GM23338 (cell line): ENCODE measurements at places on chromosomes 5 and 9.
A peak's percentile ranks its signal among the peaks of the same experiment; 100 is the strongest.

DNA sequence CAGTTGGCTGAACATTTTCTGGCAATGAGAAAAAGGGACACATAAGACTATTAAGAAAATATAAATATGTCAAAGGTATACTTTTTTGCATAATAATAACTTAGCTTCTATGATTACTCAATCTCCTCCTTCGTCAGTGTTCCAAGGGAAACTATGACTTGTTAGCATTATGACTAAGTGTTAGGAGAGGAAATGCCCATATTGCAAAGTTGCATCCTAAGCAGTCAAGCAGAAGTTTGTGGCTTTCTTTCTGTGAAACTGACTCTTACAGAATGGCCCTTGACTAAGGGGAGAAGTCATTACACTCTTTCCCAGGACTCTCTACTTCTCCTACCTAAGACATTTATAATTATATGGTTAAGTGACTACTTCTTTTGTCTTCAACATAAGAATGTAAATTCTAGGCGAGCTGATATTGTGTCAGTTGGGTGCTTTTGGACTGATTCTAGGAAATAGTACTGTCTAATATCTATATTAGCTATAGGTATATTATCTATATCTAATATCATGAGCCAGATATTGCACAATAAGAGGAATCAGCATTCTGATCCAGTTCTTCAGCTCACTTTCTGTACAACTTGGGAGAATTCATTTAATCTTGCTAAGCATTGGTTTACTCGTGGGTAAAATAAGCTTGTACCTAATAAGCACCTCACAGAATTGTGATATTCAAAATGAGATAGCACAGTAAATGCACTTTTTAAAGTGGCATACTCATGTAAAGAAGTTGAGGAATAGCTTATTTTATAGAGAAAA is 16.4 kb upstream of the SPINK6 start:
- DNase-seq = no peak

GRCh38 chr5:66285343-66285922 is 141.3 kb downstream of the SREK1 start:
- no peak for DNase-seq

DNA sequence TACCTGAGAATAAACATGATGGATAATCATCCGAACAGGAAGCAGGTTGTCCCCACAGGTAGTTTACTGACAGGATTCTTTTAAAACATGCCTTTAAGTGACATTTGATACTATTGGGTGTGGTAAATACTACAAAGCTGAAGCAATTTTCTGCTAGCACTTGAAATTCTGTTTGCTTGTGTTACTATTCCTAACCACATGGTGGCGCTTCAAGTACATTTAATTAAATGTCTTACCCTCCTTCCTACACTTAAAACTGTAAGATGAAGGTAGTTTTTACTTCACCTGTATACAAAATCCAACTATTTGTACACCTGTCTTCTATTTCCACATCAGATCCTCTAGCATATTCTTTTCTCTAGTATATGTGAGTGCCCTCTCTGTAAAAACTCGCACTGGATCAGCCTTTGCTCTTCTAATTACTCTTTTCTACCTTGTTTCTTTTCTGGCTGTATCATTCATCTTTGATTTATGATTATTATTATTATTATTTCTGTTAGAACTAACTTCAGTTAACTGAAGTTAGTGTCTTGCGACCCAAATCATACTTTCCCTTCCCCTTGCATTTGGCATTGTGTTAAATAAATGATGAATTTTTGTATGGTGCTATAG is 18.4 kb downstream of the SLC25A46 start:
- peak; percentile 74 for DNase-seq

- peak; percentile 62 for DNase-seq
Measured at GRCh38 chr5:34496260-34496691, 159.9 kb upstream of the RAI14 start.

- DNase-seq = no peak
Measured at GRCh38 chr5:93673316-93673954, 68.0 kb downstream of the POU5F2 start.

GRCh38 chr9:114238472-114238871 is 83.1 kb downstream of the COL27A1 start:
- DNase-seq = no peak

GRCh38 chr5:91419571-91420537 is 36.7 kb upstream of the ARRDC3 start:
- DNase-seq = peak; percentile 77

- no peak for DNase-seq
Measured at GRCh38 chr9:95226921-95227320, 90.6 kb downstream of the FANCC start.

- DNase-seq = peak; percentile 41
Measured at GRCh38 chr9:93290495-93291434, 106.8 kb downstream of the WNK2 start.

DNA sequence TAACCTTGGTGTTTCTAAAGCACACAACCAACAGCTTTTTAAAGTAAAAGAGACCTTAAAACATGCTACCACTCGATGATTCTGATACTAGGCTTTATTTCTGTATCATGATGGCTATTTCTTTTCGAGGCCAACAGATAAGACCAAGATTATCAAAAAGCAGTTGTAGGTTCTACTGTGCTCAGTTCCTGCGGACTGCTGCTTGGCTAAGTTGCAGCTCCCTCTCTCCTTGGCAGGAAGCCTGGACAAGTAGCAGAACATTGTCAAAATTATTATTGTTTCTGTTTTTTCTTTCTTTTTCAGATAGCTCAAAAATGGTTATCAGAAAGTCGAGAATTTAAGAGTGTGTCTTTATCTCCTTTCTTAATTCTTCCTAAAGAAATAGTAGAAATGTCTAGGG is 607.6 kb downstream of the PTPRD start:
- DNase-seq = no peak

GRCh38 chr9:68702493-68702892 is 2.5 kb upstream of the PIP5K1B start:
- DNase-seq = no peak

- DNase-seq = no peak
Measured at GRCh38 chr5:130985776-130986175, 179.3 kb downstream of the HINT1 start.

DNA sequence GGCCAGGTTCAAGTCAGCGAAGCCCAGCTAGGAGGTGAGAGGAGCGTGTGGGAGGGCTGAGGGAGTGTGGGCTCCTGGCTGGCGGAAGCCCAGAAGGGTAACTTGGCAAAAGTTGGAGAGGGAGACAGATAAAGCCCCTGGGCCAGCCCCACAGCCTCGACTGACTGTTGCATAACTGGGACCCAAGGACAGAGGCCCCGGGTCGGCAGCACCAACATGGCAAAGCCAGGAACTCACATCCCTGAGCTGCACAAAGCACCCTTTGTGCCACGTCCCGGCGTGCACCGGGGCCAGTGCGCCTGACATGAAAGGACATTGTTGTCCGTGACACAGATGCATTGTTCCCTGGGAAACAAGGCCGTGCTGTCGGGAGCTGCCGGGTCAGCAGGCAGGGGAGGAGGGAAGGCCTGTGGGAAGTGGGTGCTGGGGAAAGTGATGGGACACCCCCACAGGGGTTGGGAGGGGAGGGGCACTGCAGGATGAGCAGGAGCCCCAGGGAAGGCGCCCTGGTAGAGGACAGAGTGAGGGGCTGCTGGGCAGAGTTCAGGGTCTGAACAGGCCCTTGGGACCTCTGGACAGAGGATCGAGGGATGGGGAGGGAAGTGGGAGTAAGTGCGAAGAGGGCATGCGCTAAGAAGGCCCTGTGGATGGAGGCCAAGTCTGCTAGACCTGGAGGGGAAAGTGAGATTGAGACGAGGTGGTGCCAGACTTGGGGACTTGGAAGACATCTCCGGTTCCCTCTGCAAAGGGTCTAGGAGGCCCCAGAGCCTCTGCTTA is 13.0 kb upstream of the DPM2 start:
- no peak for DNase-seq

DNA sequence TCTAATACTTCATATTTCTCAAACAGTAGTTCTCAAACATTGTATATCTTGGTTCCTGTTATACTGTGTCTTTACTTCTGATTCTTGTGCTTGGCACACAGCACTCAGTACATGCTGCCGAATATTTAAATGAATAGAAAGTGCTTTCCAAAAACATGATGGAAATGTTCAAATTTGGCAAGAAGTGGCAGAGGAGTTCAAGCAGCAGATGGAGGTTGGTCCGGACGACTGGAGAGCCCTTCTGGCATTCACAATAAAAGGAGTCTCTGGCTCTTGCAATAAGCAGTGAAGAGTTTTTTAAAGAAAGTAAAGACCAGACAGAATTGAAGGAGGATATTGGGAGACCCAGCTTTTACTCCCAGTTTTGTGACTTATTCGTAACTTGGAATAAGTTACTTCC is 36.3 kb downstream of the TSTD2 start:
- DNase-seq = no peak

- DNase-seq = peak; percentile 68
Measured at GRCh38 chr9:557601-558201, 283.8 kb upstream of the DMRT1 start.

- DNase-seq = no peak
Measured at GRCh38 chr5:167417662-167418061, 873.8 kb upstream of the WWC1 start.

DNA sequence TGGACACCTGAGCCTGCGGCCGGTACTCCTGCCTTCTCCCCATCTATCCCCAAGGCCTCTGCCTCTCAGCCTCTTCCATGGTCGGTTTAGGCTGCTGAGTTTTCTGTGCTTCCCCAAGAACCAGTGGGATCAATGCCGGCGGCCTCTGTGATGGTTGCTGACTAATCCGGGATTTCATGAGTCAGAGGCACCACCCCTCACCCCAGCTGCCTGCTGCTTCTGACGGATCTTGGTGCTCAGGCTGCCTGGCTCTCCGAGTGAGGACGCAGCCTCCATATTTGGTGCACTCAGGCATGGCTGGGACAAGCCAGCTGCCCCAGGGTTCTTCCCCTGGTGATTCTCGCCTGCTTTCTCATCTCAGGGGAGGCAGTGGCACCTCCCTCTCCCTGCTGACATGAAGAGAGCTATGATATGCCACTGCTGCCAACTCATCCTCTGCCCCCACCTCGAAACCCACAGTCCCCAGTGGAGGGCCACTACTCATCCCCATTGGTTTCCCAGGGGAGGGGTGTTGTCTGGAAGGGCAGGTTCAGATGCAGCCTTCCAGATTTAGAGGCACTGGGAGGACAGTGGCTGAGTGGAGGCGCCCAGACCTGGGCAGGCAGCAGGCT is 3.3 kb upstream of the MAN1B1 start:
- no peak for DNase-seq

DNA sequence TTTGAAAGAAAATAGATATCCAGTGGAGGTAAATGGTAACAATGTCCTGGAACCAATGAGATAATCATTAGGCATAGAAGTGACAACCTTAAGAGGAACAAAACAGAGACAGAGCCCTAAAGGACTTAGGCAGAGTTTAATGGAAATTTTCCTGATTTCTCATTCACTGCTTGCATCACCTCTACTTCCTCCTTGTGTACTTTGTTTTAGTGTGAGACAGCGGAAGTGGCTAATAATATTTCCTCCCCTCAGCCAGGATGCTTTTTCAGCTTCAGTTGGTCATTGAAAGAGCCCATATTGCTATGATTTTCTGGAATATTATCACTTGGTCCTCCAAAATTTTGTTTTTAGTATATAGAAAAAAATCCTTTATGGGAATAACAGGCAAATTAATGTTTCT is 153.4 kb upstream of the MPDZ start:
- DNase-seq = no peak

- no peak for DNase-seq
Measured at GRCh38 chr5:60903356-60903755, 41.5 kb downstream of the ERCC8 start.

DNA sequence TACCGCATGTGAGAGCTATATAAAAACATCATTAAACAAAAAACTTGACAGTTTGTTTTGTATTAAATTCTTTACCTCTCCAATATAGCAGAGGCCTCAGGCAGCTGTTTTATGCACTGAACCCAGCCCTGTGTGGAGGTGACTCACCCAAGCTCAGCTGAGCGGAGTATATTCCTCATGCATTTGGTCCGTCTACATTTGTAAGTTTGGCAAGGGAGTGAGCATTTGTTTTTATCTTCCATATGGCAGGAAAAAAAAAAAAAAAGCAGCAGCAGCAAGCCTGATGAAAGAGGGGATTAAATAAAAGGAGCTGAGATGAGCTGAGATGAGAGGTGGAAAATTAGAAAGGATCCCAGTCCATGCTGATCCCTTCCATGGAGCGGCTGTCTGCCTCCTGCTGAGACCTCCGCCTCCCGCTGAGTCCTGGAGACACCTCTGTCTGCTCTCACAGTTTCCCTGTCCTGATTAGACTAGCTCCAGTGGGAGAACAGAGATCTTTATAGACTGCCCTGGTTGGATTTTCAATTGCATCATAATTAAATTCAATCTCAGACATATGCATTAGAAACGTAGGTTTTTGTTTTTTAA is 112.0 kb upstream of the CTNND2 start:
- DNase-seq = peak; percentile 27

DNA sequence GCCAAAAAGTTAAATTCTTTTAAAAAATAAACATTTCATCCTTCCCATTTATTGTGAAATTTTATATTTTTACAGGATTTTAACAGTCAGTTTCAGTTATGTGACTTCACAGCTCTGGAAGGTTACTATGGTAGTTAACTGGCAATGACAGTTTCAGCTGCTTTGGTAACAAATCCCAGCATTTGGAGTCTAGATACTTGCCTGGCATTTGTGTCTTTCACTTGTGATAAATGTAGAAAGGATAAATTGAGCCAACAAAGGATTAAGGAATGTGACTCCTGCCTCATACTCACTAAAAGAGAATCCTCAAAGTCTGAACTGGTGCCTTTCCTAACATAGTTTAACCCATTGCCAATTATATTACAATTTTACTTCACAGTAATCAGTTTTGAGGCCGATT is 315.5 kb downstream of the FER start:
- no peak for DNase-seq

DNA sequence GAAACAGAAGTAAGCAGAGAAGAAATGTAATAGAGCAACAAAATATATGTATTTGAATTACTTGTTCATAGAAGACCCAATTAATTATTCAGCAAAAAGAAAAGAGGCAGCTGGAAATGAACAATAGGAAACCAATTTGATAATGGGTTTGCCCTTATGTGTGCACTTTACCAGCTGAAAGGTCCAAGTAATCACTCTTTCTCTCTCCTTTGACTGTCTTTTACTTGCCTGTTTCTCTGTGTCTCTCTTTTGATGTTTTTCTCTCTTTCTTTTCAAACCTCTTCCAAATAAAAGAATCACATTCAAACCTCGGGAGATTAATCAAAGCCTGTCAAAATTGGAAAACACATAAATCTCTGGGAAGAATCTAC is 51.5 kb downstream of the CTNND2 start:
- DNase-seq = no peak
